ENCODE measurements at places on chromosomes 11 and 22.
A peak's percentile ranks its signal among the peaks of the same experiment; 100 is the strongest.

GRCh38 chr11:108805030-108805429 is 140.2 kb downstream of the DDX10 start:
- no peak for DNase-seq

DNA sequence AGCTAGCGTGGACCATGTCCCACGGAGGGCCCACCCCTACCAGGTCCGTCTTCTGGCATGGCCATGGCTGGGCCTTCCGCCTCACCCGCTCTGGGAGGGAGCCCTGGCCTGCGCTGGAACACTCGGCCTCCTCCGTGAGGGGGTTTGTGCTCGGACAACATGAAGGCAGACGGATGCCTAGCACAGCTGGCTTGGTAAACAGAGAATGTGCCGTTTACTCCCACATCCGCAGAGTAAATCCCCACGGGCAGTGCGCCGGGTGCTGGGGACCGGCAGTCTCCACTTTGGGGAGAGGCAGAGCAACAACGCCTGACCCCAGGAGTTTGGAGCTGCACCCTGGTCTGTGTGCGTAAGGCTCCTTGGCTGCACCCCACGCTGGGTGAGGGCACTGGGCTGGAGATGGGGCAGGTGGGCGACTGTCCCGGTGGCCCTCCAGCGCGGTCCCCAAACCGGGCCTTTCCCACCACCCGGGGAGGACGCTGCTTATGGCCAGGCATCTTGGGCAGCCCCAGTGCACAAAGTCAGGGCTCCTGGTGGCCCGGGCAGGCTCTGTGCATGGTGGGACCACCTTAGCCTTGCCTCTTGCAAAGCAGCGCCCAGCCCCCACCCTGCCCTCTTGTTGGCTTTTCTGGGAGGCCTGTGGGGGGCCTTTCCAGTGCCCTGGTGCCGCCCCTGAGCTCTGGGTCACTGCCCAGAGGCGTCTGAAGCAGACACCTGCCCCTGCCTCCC is 30.7 kb upstream of the MUC5AC start:
- DNase-seq, result no peak

GRCh38 chr22:21816787-21817496 is 50.5 kb downstream of the MAPK1 start:
- DNase-seq, result no peak

DNA sequence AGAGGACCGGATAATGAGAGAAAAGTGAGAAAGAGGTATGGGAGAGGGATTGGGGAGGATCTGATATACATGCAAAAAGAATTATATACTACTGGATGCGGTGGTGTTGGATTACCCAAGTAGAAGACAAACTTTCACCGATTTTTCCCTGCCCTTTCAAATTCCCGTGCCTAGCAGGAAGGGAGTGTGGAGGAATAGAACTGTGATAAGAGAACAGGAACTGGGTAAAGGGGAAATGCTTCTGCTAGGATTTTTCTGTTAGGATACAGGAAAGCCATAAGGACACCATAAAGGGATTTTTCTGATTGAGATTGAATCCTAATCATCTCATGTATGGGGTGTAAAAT is 480 bp upstream of the MTMR2 start:
- DNase-seq, result no peak

- DNase-seq, result no peak
Measured at GRCh38 chr11:61254403-61255025, 13.5 kb downstream of the PGA5 start.

GRCh38 chr11:61533401-61533800 is 24.9 kb downstream of the LRRC10B start:
- DNase-seq, result no peak

GRCh38 chr11:58912124-58912523 is 27.2 kb upstream of the GLYATL1 start:
- DNase-seq, result no peak

- no peak for DNase-seq
Measured at GRCh38 chr11:128928400-128928799, 14.3 kb downstream of the TP53AIP1 start.

DNA sequence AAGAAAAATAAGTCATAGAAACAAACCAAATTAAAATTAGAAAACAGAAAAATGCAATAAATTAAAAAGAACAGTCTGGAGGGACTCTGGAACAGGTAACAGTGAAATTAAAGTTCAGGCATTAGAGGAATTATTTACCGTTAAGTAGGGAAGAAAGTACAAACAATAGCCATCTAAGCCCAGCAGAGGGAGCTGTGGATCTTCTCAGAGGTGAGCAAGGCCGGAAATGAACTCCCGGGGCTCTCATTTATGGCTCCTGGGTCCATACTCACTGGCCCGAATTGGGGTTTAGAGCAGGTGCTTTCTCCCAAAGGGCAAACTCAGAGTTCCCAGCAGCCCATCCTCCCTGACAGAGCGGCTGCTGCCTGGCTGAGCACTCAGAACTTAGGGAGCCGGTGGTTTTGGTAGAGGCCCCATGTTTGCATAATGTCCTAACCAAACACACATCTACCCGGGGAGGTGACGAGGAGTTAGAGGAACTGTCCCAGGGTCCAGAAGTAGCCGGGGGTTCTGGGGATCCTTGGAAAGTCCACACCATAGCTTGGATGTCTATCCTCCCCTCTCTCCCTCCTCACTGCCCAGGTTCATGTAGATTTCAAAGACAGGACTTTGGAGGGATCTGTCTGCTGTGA is 87.8 kb upstream of the VPREB1 start:
- peak; percentile 5 for DNase-seq

GRCh38 chr11:2237457-2238238 is 32.7 kb downstream of the ASCL2 start:
- no peak for DNase-seq

DNA sequence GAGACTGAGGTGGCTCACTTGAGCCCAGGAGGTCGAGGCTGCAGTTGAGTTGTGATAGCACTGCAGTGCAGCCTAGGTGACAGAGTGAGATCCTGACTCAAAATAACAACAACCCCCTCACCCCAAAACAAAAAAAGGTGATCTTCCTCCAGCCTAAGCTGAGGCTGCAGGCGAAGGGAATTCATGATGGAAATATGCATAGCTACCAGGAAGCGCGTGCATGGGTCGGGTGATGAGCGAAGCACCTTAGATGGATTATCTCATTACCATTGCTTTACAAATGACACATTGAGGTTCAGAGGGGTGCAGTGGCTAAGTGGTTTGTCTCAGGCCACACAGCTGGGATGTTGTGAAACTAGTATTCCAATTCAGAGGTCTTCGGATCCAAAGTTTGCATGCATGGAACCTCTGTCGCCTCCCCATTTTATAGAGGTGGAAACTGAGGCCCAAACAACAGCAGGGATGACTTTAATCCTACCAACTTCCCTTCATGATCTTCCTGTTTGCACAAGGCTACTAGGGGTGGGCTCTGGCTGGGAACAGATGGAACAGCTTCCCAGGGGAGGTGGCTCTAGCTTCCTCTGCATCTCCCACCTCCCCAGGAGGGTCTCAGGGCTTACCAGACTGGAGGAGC is 4.6 kb downstream of the SLC29A2 start:
- DNase-seq, result no peak

GRCh38 chr11:12058425-12059115 is 50.1 kb upstream of the DKK3 start:
- DNase-seq, result no peak

DNA sequence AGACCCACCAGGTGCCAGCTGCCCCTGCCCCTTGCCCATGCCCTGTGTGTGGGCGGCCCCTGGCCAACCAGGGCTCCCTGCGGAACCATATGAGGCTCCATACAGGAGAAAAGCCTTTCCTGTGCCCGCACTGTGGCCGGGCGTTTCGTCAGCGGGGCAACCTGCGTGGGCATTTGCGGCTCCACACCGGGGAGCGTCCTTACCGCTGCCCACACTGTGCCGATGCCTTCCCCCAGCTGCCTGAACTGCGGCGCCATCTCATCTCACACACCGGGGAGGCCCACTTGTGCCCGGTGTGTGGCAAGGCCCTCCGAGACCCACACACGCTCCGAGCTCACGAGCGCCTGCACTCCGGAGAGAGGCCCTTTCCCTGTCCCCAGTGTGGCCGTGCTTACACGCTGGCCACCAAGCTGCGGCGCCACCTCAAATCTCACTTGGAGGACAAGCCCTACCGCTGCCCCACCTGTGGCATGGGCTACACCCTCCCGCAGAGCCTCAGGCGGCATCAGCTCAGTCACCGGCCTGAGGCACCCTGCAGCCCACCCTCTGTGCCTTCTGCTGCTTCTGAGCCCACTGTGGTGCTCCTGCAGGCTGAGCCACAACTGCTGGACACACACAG is 4.3 kb downstream of the ZNF408 start:
- DNase-seq, result no peak

DNA sequence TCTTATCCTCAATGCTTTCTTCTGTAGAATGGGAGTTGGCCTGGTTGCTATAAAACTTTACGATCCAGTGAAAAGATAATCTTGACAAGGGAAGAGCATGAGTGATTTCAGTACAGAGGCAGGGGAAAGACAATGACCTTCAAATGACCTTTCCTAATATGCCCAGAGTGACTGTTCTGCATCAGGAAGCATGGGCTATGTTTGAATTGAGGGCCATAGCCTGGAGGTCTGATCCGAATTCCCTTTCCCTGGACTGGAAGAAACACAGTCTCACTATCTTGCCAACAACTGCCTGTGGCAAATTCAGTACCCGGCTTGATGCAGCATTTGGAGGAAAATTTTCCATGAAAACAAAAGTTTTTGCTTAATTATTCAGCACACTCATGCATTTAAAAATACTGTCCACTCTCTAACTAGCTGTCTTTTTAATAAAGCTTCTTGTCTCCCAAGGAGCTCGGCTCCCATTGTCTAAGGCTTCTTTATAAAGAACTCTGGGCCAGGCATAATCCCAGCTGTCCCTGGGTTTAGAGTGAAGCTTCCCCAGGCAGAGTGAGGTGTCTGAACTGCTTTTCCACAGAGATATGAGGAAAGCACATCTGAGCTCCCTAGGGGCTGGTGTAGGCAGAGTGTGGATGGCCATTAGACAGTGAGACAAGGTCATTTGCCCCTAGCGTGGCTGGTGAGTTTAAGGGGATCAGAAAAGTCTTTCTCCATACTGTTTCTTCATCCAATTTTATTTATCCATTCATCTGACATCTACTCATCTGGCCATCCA is 132.7 kb upstream of the CADM1 start:
- DNase-seq, result no peak

- DNase-seq, result no peak
Measured at GRCh38 chr22:35172442-35172841, 84.9 kb upstream of the HMGXB4 start.

DNA sequence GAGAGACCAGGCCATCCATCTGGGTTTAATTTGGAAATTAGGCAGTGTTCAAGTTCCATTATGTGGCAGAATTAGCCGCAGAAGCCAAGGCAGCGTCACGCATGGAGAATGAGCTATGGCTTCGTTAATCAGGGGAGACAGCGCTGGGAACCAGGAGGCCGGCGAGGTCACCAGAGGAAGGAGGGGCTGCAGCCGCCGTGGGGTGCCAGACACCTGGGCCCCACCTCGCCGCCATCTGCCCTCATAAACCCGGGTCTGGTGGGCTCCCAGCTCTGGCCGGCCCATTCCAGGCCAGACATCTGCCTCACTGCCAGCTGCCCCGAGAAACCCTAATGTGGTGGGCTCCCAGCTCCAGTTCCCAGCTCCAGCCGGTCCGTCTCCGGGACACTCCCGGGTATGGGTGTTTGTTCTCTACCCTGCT is 676.9 kb downstream of the BRD1 start:
- DNase-seq, result no peak

- DNase-seq, result no peak
Measured at GRCh38 chr11:9273376-9274336, 8.5 kb upstream of the DENND5A start.

DNA sequence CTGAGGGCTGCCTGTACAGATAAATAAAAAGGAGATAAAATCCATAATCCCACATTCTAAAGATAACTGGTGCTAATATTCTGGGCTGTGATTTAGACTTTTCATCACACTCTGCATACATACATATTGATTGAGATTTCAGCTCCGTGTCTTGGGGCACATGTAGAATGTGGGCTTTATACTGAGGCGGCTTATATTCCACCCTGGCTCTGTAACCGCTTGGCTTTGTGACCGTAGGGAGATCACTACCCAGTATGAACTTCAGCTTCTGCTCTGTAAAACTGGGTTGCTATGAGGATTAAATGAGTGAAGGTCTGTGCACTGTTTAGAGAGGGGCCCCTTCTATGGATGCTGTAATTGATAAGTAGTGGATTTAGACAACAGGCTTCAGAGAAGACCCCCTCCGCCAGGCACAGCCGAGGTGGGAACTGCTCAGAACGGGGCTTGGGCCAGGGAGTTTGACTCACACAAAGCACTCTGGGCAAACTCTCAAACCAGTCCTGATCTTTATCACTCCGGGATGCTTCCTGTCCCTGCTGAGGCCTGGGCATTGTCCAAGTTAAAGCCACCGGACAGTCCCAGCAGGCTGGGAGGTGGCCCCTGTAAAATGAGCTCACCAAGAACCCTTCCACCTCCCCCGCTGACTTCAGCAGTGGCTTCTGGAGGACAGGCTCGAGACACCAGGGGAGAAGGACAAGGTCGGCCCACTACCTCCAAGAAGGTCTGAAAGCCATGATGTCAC is 17.2 kb downstream of the KIAA1671 start:
- no peak for DNase-seq

GRCh38 chr11:56497010-56497409 is 5.8 kb upstream of the OR5M8 start:
- DNase-seq, result no peak

DNA sequence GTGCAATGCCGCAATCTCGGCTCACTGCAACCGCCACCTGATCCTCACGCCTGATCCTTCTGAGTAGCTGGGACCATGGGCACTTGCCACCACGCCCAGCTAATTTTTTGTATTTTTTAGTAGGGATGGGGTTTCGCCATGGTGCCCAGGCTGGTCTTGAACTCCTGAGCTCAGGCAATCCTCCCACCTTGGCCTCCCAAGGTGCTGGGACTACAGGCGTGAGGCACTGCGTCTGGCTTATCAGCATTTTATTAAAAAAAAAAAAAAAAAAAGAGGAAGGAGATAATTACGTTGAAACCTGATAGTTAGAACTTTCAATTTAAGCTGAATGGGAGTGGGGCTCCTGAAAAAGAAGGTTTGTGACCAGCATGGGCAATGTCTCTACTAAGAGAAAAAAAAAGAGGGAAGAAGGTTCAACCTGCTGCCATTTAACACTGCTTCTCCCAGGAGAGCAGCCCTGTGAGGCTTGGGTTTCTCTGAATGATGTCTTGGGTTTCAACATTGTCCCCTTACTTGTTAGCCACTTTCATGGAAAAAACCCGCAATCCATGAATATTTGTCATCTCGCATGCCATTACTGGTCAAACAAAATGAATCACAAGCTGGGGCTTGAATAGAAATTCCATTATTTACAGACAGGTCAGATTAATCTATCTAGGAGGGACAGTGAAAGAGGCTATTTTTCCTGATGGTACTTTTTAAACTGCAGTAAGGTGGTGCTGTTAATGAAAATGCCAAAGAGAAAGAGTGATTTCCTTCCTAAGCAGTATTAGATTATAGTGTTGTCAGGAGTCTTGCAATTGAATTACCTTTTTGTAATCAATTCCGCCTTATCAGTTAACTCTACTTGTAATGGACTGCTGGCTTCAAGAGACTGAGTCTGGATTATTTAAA is 72.5 kb downstream of the PACS1 start:
- no peak for DNase-seq

- no peak for DNase-seq
Measured at GRCh38 chr11:27394781-27395228, 31.8 kb upstream of the CCDC34 start.

- DNase-seq, result no peak
Measured at GRCh38 chr11:11467312-11467711, 114.3 kb upstream of the CSNK2A3 start.

GRCh38 chr11:86983021-86983488 is 27.9 kb upstream of the FZD4 start:
- no peak for DNase-seq

- no peak for DNase-seq
Measured at GRCh38 chr22:46810856-46811786, 48.7 kb downstream of the TBC1D22A start.

GRCh38 chr11:32316232-32316631 is 119.1 kb downstream of the WT1 start:
- DNase-seq, result no peak

GRCh38 chr11:62452839-62453468 is 34.1 kb downstream of the SCGB1A1 start:
- DNase-seq, result no peak

All from stimulated activated CD8-positive, alpha-beta memory T cell treated with anti-CD3 and anti-CD28 coated beads, Interleukin-4, amount 100 ng/mL, for 1 hour (primary cell).